ENCODE measurements at places on chromosomes 12 and 14.

- DNase-seq = no peak
These were observed 401.3 kb downstream of the DIO2 start for GRCh38 chr14:79809849-79810612.

DNA sequence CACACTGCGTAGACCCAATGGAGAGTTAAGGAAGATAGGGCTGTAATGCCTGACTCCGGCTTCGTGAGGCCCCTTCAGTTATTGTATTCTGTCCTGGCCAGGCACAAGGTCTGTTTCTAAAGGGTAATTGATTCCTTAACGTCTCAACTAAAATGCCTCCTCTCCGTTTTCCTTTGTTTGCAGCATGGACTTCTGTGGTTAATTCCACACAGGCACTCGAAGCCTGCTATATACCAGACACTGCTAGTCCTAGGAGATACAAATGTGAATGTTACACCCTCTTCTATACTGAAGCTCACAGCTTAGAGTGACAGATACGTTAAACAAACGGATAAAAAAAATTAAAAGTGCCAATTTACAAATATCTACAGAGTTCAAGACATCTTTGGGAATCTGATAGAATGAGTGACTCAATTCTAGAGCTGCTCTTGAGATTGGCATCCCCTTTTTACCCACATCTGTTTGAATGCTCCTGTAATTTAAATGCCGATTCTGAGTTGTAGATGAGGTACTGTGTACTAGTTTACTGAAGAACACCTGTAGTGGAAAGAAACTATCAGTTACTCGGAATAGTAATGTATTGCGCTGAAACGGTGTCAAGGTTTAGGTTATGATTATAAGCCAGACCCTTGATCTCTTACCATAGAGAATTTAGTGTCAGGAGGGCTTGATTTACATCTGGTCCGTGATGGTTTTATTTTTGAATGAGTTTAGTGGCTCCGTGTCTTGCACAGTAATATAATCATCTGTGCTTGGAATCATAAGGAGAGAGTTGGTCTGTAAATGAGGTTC, 784 bp downstream of the PSMA6 start:
- no peak for DNase-seq

- no peak for DNase-seq
These were observed 42.4 kb upstream of the EMP1 start for GRCh38 chr12:13154027-13154538.

DNA sequence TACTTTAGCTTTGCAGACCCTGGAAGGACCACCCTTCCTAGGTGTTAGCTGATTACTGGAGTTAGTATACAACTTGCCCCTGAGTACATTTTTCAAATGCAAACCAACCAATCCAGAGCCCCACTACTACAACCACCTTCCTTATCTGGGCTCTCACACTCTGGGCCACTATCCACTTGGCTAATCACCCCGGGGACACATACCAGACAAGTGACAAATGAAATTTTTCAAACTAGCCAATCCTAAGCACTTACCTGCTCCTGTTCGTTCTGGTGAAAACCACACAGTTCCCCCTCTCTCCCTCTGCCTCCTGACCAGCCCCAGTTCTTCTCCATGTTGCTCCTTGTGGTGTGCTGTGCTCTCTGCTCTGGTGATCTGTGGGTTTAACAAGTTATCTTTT, 140.4 kb downstream of the CNTN1 start:
- no peak for DNase-seq

- DNase-seq = peak; percentile 66
These were observed 1.0 kb downstream of the INSM2 start for GRCh38 chr14:35534873-35535482.

DNA sequence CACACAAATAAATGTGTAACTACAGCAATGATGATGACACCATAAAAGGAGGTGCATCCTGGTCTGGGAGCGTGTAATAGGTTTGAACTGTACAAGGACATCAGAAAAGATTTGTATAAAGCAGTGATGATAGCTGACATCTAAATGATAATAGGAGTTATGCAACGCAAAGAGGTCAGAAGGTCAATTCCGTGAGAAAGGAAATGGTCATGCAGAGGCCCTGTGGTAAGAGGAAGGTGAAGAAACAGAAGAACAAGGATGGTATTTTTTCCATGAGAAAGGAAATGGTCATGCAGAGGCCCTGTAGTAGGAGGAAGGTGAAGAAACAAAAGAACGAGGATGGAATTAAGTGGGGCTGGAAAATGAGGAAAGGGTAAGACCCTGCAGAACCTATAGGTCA, 106.7 kb upstream of the TMPO start:
- DNase-seq = no peak

DNA sequence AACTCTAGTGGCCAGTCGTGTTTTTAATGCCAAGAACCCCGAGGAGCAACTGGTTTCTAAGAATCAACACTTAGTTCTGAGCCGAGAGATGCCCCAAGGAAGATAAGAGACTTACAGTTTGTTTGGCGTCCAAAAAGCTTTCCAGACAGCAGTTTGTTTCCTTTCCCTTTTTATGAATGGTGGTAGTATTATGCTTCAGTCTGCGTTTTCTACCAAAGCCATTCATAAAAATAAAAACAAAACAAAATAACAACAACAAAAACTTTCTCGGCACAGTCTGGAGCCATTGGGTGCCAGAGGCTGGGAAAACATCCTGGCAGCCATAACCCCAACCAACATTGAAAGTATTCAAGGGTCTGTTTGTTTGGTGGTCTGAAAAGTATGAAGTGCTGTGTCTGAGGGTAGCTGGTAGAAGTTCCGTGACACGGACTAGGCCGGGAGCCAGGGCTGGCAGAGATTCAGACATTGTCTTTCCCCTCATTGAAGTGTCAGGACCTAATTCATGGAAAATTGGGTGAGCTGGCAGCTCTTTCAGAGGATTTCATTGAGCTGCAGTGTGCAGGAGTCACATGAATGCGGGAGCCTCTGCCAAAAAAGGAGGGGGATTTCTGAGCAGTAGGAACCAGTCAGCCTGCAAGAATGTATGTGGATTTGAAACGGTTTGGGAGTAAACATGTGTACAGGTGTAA, 124.2 kb downstream of the HMGA2 start:
- no peak for DNase-seq

DNA sequence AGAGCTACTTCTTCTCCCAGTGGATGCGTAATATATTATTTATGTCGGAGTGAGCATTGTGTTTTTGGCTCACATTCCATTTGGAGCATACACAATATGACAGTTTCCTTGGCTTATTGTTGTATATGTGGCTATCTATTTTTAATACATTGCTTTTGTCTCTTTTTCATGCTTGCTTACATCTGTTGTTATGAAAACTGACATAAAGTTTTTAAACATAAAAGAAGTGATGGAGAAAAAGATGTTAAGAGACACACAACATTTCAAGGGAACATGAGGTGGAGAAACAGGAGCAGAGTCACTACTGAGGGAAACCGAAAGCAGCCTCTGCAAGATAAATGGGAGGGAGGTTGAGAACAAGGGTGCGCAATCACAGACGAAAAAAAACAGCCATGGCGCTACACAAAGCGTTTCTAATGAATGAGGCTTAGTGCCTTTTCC, 228.4 kb upstream of the NPAS3 start:
- DNase-seq = no peak

DNA sequence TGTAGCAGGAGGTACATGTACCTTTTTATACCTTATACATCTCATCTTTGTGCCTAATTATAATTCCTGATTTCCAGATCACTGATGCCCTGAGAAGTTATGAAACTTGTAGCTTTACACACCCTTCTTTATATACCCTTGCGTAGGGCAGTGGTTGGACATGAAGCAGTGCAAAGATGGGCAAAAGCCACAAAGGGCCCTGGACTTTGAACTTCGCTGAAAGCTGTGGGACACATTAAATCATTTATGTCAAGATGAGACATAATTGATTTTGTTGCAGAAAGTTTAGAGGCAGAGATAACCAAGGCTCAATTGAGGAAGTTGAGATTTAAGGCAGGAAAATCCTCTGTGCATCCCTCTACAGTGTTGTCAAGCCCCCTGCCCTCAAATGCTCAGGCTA, 170.0 kb downstream of the SLC2A13 start:
- no peak for DNase-seq

GRCh38 chr14:50763382-50764007, 67.5 kb downstream of the NIN start:
- DNase-seq = no peak

- no peak for DNase-seq
These were observed 10.2 kb upstream of the PRKAG1 start for GRCh38 chr12:49028666-49029275.

DNA sequence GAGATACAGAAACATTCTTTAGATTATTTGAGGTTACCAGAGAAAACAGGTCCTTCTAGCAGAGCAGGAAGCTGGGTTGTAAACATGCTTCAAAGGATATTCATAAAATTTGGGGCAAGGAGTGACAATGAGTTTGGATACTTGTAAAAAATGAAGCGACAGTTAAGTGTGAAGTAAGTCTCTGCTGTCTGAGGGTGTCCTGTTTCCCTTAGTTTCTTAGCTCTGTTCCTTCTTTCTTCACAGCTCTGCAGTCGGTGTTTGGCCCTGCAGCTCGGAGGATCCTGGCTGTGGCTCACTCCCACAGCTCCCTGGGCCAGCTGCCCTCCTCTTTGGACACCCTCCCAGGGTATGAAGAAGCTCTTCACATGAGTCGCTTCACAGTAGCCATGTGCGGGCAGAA, 10.8 kb downstream of the TMEM52B start:
- no peak for DNase-seq

DNA sequence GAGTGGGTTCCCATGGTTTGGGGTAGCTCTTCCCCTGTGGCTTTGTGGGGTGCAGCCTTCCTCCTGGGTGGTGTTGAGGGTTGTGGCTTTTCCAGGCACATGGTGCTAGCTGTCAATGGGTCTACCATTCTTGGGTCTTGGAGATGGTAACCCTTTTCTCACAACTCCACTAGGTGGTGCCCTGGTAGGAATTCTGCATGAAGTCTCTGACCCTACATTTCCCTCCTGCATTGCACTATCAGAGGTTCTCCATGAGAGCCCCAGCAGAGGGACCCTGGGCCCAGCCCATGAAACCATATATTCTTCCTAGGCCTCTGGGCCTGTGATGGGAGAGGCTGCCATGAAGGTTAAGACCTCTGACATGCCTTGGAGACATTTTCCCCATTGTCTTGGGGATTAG, 1093.3 kb downstream of the SLC16A7 start:
- DNase-seq = no peak

GRCh38 chr14:91366749-91367148, 50.9 kb downstream of the CCDC88C start:
- DNase-seq = no peak

DNA sequence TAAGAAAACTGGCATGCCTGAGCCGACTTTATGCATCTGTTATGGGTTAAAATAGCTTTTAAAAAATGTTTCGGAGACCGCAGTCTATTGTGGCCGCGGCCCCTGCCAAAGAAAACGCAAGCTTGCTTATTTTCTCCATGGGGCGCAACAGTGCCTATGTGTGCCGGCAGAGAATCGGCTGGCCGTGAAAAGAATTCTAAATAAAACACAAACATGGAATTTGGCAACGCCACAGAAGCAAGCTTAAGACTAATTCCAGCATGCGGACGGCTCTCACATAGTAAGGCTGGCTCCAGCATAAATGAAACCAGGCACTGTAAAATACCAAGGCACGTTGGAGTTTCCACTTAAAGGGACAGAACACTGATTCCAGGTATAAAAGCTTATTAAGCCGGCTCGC, 56.7 kb downstream of the BCL11B start:
- DNase-seq = no peak

DNA sequence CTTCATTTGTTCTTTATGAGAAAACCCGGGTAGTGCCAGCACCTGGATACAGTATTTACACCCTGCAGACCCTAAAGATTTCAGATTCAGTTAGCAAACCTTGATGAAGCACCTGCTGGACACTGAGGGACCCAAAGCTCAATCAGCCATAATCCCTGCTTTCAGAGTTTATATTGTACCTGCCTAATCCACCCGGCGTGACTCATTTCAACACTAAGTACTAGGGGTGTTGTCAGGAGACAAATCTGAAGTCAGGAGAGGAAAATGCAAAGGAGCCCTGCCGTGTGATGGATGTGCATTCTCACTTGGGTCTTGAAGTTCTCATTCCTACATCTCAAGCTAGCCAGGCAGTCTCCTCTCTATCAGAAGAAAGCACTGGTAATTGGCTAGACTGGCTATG, 176.7 kb upstream of the BCL2L14 start:
- DNase-seq = no peak

DNA sequence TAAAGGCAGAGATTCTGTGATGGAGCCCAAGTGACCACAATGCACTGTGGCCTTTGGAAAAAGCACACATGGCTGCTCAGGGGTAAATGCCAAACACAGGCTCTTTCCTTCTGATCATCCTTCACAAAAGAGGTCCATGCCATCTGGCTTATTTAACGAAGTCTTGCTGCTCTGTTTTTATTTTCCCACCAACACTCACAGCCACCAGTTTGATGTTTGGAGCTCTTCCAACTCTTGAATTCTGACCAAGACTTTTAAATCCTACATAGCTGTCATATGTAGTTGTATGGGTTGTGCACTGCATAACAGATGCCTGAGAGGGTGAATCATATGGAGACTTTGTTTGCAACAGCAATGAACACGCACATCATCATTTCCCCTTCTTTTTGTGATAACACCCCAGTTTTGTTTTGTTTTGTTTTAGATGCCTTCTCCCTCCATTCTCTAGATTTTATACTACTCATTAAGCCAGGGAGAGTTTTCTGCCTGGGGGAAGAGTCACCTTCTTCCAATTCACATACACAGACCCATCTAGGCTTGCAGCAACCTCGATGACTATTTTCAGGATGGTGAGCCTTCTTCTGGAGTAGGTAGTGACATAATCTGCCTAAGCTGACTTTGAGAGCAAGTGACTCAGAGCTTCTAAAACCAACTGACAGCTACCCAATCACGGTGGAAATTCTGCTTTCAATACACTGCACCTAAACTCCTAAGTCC, 145.2 kb upstream of the WSCD2 start:
- DNase-seq = no peak

DNA sequence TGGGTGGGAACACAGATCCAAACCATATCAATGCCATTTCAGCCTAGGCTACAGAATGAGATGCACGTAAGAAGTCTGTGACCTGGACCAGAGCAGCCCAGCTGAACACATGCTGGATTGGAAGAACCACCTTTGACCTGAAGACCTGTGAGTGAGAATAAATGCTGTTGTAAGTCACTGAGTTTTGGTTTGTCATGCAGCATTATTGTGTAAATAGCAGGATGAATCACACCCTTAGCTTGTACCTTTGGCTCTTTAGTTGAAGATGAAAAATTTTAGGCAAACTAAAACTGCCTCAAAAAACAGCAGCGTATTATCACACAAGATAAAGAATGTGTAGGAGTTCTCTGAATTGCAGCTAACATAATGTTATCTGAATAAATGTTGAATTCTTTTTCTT, 199.4 kb upstream of the LRIG3 start:
- DNase-seq = no peak
